ENCODE measurements at places on chromosomes 6 and 20.
A peak's percentile ranks its signal among the peaks of the same experiment; 100 is the strongest.

DNA sequence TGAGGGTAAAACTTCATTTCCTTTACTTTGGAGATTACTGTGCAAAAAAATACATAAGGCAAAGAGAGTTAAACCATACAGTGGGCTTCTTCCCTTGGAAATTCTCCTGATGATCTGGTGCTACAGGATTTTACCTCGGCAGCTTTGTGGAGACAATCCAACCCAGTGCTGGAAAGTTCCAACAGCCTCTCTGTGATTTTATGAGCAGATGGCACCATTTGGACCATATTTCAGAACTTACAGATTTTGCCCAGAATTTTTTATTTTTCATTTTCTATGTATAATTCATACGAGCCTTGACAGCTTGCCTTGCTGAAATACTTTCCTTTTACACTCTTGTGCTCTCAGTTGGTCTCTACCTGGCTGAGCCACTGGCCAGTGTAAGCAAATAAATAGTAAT is 43.3 kb upstream of the TNFRSF21 start:
- DNase-seq: no peak

GRCh38 chr6:128731249-128732165 is 151.4 kb upstream of the LAMA2 start:
- peak; percentile 65 for DNase-seq

- DNase-seq: no peak
These were observed 69.6 kb upstream of the SALL4 start for GRCh38 chr20:51871943-51872342.

- DNase-seq: no peak
These were observed 142.7 kb downstream of the PCSK2 start for GRCh38 chr20:17369506-17369905.

DNA sequence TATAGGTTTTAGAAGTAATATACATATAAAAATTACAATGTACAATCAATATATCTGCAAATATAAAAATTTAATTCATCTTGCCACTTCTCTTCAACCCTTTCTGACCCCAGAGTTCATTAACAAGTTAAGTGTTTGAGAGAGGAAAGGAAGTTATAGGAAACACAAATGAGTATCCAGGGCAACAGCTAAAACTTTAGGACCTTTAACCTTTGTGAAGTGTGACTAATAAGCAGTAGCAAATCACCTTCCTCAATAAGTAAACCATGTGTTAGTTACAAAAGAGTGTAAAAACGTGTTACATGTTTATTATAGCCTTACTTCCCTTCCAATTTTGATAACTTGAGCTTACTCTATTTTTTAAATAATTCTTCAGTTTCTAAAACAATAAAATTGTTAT is 73.4 kb upstream of the SIM1 start:
- no peak for DNase-seq

GRCh38 chr6:70166088-70166958 is 136.6 kb downstream of the COL9A1 start:
- DNase-seq: peak; percentile 43

DNA sequence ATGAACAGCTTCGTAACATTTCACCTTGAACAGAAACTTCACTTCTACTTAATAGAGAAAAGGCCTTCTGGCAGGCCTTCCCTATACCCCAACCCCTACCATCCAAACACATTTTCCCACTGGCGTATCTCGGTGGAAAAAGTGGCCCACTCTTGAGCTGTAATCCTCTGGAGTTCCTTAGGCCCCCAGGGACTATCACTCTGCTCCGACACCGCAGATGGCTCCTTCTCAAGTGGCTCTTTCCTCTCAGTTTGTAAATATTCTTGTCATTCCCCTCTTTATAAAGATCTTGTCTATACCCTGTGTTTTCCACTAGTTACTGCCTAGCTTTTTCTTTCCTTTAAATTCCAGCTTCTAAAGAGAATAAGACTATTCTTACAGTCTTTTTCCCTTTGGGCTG is 108.7 kb downstream of the MYB start:
- DNase-seq: no peak

- DNase-seq: no peak
These were observed 333.8 kb downstream of the TFAP2A start for GRCh38 chr6:10081075-10081474.

DNA sequence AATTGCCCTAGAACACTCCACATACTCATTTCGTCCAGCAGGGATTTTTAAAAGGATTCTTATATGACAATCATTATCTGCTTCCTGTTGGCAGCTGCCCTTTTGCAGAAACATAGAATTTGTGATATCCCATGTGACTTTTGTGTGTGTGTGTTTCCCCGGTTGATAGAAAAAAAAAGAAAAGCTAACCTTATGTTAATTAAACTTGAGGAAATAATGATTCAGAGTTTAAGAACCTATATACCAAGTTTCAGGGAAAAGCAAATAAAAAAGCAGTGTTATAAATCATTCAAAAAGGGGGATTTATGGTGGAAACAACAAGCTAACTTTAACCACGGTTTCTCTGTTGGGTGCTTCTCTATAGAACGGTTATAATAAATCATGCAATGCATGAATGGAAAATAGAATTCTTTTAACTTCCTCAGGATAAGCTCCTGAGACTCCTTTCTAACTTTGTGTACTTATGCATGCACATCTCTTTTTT is 826.9 kb upstream of the EYS start:
- no peak for DNase-seq

GRCh38 chr6:162363757-162364156 is 363.8 kb downstream of the PRKN start:
- no peak for DNase-seq

- no peak for DNase-seq
These were observed 12.4 kb downstream of the KATNA1 start for GRCh38 chr6:149636124-149636523.

Data from putamen (tissue), 1 donor.